Caki2 (cell line): ENCODE measurements at places on chromosomes 3 and 15.

DNA sequence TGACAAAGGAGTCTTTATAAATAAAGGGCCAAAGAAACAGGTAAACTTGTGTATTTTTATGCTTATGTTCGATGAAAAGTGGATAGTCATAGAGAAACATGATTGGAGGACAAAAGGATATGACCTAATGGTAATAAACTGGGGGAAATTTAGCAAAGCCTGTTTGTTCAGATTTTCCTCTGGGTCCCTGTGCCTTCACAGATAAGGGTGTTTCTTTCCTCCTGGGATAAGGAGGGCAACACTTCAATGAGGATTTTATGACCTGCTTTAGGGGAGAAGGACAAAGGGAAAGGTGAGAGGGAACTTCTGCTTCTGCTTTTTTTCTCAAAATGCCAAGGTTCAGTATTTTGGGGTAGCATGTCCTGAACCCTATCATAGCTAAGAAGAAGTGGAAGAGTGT, 531.3 kb upstream of the ALCAM start:
- no peak for DNase-seq

- no peak for DNase-seq
Observed at GRCh38 chr15:85133709-85134108, 152.1 kb downstream of the PDE8A start.

- no peak for DNase-seq
Observed at GRCh38 chr3:161208931-161209330, 12.2 kb upstream of the NMD3 start.

DNA sequence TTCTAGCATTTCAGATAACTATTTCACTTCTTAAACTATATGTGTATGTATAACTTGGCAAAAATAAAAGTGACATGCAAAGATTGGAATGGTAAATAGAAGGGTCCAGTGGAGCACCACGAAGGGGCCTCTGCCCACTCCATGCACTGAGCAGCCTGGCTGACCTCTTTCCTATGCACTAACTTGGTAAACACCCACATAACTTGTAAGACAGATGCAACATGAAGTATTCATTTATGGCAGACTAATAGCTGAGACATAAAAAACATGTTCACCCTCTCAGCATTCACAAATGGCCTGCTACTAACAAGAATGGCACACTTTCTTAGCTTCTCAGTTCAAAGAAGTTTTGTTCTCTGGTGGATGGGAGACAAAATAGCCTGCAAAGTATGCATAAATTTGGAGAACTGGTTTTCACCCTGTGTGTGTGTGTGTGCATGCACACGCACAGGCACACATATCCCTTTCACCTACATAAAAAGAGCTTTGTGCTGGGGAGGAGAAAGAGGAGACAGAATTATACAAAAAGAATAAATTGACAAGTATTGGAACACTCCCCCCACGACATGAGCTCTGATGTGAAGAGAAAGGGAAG, 26.5 kb upstream of the RYK start:
- DNase-seq, result no peak

DNA sequence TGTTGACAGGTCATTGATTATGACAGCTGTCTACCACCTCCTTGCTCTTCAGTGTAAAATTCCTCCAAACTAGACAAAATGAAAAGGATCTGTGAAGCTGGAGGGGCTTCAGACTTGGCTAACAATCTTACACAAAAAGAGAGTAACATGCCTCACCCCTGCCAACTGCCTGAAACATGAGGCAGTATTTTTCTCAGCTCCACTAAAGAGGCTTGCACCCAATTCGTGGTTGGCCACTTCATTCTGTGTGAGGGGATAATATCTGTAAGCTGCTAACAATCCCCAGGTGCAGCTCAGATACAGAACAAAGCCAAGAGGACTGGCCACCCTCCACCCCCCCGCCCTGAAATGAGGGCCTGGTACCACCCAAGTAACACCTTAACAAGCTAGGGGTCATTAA, 2.8 kb downstream of the MB21D2 start:
- DNase-seq, result no peak
